Thoracic aorta (tissue), 2 donors: ENCODE measurements at places on chromosomes 2 and 18. TPM values are rescaled to one million over a fixed set of nuclear protein-coding genes. Genes with fewer than 3 reads are reported as not detected.

DNA sequence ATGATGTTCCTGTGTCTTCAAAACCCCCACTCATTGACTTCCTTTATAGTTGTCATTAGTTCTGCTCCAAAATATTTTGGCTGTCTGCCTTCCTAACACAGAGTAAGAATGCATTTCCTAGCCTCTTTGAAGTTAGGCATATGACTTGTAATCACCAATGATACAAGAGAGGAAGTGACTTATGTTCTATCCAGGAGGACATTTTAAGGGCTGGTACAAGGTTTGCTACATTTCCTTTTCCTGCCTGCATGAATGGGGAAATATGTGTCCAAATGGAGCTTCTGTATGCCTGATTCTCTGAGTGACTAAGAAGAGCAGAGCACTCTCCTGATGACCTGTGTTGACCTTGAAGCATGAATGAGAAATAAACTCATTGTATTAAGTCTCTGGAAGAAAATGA is 115.1 kb downstream of the PLCL1 start:
- DNase-seq, result no peak

- DNase-seq, result no peak
Measured at GRCh38 chr2:240134466-240134865, 1.6 kb downstream of the COPS9 start.

DNA sequence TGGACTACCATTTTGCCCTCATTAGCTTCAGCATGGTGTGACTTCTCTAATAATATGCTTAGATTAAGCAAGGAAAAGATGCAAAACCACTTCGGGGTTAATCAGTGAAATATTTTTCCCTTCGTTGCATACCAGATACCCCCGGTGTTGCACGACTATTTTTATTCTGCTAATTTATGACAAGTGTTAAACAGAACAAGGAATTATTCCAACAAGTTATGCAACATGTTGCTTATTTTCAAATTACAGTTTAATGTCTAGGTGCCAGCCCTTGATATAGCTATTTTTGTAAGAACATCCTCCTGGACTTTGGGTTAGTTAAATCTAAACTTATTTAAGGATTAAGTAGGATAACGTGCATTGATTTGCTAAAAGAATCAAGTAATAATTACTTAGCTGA is 16.3 kb downstream of the TYMS start:
- DNase-seq, result no peak

- no peak for DNase-seq
Measured at GRCh38 chr2:68246396-68246795, 5.9 kb downstream of the PPP3R1 start.

GRCh38 chr2:52000151-52000855 is 968.4 kb upstream of the NRXN1 start:
- DNase-seq, result no peak

GRCh38 chr2:186611526-186611925 is 21.7 kb downstream of the ITGAV start:
- DNase-seq, result no peak

ZNF892 gene
- total RNA-seq, result 22.9 TPM

DNA sequence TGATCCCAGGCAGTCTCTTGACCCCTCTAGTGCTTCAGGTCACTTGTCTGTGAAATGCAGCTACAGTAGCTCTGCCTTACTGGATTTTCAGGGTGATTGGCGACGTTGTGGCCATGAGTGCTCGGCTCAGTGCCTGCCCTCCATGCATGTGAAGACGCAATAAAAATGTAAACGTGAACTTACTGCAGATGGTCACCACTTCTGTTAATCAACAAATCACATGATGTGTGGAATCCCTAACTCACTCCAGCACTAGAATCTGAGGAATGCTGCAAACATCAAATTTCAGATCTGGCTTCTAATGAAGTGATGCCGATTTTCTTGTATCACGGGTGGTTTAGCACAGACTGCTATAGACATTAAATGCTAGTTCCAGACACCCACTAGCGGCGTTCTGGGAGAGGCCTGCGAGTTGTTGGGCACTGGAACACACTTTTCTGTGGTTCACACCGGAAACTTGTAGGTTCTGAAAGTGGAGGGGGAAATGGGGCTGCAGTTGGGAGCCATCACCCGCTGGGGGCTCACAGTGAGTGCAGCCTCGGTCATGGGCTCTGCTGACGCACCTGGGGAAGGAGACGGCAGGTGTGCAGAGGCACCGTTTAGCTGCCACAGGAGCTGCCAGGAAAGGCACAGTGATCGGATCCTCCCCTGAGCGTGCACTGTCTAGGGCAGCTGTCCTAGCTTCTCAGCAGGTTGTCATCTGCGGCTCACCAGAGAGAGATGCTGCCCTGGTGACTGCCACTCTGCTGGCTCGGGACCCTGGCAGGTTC is 6.5 kb downstream of the CNDP1 start:
- no peak for DNase-seq

DNA sequence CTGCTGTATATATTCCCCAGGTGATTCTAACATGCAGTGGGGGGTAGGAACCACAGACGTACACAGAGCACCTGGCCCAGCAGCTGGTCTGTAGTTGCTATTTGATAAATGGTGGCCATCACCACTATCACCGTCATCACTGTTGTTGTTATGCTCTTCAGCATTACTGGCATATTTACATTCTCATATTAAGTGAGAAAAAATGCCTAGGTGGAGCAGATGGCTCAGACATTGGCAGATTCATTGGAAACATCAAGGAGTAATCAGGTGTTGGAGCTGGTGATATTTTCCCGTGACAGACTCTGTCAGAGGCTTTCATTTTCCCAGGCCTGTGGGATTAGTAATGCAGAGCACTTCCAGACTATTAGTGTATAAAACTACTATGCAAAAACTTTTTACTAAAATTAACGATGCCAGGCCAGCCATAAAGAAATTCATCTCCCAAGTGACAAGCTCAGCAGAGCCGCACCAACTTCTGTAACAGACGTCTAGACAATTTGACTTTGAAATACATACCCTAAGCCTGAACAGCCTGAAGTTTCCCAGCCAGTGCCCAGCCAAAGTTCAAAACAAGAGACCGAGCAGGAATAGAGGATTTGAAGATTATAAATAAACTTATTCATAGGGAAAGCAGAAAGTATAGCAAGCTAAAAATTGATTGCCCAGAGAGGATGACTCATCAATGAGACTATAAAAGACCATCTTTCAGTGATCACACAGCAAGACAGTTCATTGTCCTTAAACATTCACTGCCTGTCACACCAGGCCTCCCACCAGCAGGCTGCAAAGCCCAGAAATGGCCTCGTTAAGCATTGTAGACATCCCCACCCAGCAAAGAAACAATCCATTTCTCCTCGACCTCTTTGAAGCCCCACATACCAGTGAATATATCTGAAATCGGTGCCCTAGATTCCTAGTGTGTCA is 247.4 kb upstream of the CHAC2 start:
- DNase-seq, result no peak

SLC38A11 gene
- total RNA-seq, result 0.85 TPM

DNA sequence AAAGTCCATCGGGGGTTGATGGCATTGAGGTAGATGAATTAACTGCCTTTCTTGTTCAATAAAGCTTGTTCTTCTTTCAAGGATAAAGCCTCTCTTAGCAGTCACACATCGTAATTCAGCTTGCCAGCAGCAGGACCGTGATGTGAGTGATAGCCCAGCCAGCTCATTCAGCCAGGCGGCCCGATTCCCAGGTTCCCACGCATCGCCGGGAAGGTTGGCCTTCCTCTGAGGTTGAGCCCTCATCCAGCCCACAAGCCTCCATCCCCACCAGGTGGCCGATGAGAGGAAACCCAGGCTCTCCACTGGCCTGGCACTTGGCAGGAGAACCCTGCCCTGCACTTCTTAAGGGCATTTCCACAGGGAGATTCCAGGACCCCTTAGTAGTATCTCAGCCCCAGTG is 4.7 kb downstream of the AGAP1 start:
- no peak for DNase-seq

RGPD3 gene
- 0.27 TPM for total RNA-seq

DNA sequence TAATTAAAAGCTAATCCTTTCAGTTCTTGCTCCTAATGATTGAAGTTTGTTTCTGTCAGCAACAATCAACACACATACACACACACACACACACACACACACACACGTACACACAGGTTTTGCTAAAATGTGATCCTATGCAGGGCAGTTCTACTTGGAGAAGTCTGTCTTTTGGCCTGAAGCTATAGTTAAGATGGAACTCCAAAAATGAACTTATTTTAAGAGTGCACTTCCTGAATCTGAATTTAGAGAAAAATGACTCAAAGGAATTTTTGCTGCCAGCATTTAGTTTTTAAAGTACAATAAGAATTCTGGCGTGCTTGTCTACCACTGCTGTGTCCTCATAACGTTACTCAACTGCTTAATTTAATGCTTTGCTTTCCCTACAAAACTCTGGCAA is 6.6 kb downstream of the GALNT5 start:
- no peak for DNase-seq
